ENCODE measurements at places on chromosomes 16 and 17. TPM values are rescaled to one million over a fixed set of nuclear protein-coding genes. Genes with fewer than 3 reads are reported as not detected.
A peak's percentile ranks its signal among the peaks of the same experiment; 100 is the strongest.

DNA sequence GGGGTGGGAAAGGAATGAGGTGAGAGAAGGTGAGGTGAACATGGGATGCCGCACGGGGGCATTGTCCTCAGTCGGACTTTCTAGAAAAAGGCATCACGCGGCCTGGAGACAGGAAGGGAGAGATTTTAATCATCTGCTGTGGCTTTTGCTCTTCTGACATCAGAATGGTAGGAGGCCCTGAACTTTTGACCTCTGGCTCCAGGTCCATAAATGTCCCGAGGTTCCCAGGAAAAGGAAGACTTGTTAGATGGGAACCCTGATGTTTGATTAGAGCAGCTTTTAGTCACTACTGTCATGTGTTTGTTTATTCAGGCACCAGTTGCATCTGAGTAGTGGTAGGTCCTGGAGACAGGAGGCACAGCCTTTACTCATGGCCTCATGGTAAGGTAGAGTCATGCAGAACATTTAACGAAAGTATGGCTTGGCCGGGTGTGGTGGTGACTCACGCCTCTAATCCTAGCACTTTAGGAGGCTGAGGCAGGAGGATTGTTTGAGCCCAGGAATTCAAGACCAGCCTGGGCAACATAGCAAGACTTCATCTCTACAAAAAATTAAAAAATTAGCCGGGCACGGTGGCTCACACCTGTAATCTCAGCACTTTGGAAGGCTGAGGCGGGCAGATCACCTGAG lies 203.1 kb downstream of the MSI2 start:
- DNase-seq, result no peak

DNA sequence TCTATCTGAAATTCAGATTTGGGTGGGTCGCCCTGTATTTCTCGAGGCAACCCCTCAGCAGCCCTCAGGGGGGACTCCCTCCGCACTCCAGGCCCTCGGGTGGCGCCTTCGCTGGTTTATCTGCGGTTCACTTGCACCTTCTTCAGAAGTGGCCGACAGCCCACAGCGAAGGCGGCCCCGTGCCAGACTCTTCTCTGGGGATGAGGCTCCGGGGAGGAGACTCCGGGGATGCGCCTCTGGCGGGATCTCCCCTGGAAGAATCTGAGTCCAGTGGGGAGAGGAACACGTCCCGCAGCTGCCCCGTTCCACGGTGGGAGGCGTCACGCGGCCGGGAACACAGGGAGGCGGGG lies 63.9 kb upstream of the DNAJA2 start:
- DNase-seq, result no peak

- no peak for DNase-seq
Measured at GRCh38 chr17:68564415-68565111, 36.6 kb downstream of the FAM20A start.

DNA sequence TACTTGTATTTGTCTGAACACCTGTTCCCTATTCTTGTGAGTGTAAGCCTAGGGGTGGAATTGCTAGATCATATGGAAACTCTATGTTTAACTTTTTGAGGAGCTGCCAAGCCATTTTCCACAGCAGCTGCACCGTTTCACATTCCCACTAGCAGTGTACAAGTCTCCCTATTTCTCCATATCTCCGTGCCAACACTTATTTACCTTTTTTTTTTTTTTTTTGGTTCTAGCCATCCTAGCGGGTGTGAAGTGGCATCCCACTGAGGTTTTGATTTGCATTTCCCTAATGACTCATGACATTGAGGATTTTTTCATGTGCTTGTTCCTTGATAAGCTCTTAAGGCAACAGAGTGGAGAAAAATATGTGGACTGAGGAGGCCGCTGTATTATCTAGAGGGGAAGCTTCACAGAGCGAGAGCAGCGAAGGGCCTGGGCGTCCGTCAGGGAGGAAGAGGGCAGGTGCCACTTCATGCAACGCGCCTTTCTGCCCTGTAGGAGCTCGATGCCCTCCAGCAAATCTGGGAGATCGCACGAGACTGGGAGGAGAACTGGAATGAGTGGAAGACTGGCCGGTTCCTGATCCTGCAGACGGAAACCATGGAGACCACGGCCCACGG lies 50.0 kb downstream of the DNAH2 start:
- peak; percentile 17 for DNase-seq

- no peak for DNase-seq
Measured at GRCh38 chr17:66717641-66718058, 117.3 kb upstream of the CACNG5 start.

DNA sequence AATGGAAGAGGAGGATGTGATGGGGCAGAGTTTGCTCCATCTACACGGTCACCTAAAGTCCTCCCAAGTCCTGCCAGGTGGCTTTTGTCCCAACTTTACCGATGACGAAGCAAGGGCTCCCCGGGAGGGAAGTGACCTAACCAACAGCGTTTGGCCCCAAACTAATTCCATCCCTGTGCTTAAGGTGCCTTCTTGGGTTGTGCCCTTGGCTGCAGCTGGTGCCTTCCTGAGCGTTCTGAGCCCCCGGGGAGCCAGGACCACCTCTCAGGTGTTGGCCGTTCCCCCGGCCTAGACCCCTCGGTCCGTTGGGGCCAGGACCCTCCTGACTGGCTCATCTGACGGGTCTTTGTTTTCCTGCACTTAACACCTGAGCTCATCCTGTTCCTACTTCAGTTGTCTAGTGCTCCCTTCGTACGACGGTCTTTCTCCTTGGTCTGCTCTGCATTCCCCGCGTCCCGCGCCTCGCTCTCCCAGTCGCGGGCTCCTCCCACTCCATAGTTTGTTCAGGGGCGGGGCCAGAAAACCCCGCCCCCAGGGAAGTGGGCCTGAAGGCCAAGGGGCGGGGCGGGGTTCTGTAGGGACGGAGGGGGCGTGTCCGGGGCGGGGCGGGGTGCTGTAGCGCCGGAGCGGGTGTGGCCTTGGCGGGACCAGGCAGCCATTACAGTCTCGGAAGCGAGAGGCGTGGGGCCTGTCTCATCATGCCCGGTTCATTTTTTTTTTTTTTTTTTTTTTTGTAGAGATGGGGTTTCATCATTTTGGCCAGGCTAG lies 822 bp upstream of the ZSCAN10 start:
- peak; percentile 77 for DNase-seq

- peak; percentile 24 for DNase-seq
Measured at GRCh38 chr17:82272495-82273326, 789 bp downstream of the CSNK1D start.

DNA sequence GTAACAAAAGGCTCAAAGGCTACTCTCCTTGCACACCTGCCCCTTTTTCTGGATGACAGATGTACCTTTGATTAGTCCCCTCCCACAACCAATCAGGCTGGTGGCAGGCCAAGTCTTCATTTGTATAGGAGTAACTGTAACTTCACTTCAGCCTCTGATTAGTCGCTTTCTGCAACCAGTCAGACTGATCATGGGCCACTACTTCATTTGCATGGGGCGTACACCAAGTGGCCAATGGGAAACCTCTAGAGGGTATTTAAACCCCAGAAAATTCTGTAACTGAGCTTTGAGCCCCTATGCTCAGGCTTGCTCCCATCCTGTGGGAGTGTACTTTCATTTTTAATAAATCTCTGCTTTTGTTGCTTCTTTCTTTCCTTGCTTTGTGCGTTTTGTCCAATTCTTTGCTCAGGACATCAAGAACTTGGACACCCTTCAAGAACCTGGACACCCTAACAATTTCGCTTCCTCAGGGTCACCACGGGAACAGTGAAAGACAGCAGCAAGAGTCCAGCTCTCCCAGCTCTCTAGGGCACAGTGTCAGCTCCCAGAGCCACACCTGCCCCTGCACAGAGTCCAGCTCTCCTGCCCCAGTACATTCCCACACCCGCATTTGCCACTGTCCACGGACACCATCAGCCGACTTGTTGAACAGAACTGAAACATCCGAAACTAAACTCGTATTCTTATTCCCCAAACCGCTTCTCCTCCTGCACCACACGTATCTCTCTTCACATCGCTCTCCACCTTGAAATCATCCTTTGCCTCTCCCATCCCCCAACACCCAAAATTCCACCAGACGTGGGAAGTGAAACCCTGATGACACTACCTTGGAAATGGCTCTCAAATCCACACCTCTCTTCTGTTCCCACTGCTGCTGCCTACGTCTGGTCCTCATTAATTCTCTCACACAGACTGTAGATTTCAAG lies 53.4 kb downstream of the ABCC12 start:
- no peak for DNase-seq

The HBM gene
- polyA plus RNA-seq, result not detected

The SMG1 gene
- 48.0 TPM for polyA plus RNA-seq

The KRTAP16-1 gene
- not detected for polyA plus RNA-seq

The SHPK gene
- polyA plus RNA-seq, result 7.2 TPM

The MT1G gene
- not detected for polyA plus RNA-seq

The CD300LB gene
- polyA plus RNA-seq, result 0.15 TPM
